ENCODE measurements at places on chromosomes 3 and 15.

- no peak for DNase-seq
Measured at GRCh38 chr15:78195735-78196201, 38.6 kb downstream of the ACSBG1 start.

DNA sequence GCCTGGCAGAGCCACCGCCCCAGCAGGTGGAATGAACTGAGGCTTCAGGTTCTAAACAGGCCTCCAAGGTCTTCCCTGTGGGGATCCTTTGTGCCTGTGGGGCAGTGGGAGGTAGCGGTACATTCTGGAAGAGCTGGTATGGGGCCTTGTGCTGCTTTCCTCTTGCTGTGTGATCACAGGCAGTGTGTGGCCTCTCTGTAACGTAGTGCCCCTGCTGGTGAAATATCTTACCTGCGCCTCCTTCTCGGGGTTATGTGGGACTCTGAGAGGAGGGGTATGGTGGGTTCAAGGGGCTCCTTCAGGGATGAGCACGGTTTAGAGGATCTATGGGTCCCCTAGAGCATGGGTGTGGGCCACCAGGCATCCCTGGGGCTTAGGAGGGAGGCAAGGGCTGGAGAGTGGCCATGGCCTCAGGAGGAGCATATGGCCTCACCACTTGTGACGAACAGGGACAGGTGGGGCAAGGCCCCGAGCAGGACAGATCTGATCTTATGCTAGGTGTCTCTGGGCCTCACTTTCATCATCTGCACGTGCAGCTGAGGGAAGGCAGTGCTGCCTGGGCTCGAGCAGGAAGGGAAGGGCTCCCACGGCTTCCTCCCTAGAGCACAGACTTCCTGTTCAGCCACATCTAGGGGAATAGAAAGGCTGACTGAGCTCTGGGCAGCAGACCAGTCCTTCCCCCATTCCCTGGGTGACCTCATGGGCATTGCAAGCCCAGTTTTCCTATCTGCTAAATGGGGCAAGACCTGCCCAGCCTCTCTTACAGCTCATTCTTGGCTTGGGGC, 1.9 kb upstream of the ALS2CL start:
- no peak for DNase-seq

DNA sequence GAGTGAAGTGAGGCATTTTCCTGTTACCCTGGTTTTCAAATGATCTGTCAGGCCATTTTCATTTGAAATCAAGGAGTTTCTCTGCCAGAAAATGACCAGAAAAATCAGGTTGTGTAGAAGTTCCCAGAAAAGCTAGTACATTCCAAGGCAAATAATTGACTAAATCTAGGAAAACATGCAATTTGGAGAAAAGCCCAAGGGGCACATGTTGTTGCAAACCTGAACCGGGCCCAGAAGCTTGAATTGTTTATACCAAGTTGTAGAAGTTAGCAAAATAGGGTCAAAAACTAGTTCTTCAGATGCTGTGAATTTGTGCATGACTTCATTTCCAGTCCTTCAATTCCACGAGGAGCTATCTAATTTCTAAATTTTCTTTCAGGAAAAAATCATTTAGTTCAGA, 31.0 kb downstream of the TRIM42 start:
- DNase-seq, result peak; percentile 18

GRCh38 chr3:138943724-138944653, 2.9 kb downstream of the FOXL2 start:
- DNase-seq, result no peak

DNA sequence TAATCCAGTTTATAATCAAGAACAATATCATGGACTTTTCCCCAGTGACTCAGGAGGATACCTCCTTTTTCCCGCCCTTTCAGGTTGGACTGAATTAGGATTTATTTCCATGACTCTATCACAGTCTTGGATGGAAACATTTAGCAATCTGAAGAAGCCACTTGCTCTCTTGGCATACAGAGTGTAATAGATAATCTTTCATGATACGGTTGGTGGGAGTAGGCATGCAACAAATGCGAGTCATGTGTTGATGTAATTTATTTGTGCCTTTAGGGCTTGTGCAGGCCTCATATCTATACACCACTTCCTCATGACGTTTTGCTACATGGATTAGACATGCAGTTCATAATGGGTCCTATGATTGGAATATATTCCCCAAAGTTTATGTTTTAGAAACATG, 54.2 kb upstream of the MCTP2 start:
- no peak for DNase-seq

DNA sequence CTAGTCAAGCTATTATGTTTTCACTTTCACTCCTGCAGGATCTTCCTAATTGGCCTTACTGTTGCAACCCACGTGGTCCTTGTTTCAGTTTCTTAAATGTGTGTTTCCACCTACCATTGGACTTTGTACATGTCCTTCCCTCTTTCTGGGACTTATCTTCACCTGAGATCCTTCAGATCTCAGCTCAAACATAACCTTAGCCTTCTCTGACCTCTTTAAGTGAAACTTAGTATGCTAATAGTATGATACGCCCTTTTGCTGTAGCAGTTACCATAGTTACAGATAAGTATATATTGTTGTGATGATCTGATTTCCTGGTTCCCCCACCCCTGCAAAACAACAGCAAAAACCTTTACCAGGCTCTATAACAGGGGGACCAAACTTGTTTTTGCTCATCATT, 35.2 kb downstream of the U2SURP start:
- DNase-seq, result no peak

DNA sequence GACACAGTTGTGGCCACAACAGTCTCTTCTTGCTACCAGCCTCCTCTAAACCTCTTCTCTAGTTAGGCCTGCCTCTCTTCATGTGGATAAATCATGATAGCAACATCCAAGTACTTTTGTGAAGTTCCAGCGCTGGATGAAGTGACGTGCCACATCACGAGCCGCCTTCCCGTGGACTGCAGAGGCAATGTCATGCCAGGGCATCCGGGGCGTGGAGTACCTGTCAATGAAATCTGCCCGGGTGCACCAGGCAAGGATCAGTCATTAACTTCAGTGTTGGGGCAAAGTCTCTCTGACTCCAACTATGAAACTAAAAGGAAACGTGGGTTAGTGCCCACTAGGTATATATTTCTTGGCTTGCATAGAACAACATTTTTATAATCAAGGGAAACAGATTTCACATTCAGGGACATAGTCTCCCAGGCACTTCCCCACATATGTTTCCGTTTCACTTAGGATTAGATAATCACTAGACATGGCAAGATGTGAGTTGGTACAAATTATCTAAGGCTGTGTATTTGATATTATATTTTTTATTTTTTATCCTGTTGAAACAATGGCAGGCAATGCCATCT, 133.6 kb downstream of the PLD1 start:
- DNase-seq, result no peak

DNA sequence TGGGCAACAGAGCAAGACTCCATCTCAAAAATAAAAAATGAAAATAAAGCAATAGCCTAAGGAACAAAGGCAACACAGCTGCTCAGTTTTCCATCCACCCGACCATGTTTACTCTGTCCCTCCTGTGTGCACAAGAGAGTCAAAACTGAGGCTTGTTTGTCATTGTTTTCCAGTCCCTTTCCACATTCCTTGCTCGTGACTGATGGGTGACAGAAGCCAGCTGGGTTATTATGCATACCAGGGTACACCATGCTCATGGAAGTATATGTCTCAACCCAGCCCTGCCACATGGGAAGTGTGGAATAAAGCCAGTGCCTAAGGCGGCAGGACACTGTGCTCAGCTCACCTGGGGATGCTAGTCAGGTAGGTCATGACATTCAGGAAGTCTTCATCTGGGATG, 49.5 kb downstream of the MCF2L2 start:
- no peak for DNase-seq

GRCh38 chr3:126018545-126018944, 49.6 kb downstream of the ROPN1B start:
- DNase-seq, result no peak

- DNase-seq, result no peak
Measured at GRCh38 chr3:32387512-32387911, 4.1 kb upstream of the CMTM7 start.

- no peak for DNase-seq
Measured at GRCh38 chr3:123361071-123361470, 87.8 kb downstream of the ADCY5 start.

- DNase-seq, result no peak
Measured at GRCh38 chr3:42747581-42747980, 25.5 kb downstream of the CCDC13 start.

DNA sequence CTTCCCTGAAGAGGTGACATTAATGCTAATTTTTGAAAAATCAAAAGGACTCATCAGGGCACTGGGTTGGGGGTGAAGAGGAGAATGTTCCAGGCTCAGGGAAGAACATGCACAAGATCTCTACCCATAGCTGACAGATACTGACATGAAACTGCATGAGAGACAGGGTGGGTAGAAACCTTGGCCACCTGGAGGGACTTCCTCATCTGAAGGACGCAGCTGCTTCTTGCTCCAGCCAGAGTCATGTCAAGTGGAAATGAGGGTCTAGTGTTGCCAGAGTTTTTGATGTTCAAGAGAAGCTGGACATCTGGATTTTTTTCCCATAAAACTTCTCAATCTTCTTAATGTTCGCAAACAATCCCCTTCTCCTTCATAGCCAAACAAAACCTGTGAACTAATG, 29.7 kb downstream of the AMOTL2 start:
- no peak for DNase-seq

DNA sequence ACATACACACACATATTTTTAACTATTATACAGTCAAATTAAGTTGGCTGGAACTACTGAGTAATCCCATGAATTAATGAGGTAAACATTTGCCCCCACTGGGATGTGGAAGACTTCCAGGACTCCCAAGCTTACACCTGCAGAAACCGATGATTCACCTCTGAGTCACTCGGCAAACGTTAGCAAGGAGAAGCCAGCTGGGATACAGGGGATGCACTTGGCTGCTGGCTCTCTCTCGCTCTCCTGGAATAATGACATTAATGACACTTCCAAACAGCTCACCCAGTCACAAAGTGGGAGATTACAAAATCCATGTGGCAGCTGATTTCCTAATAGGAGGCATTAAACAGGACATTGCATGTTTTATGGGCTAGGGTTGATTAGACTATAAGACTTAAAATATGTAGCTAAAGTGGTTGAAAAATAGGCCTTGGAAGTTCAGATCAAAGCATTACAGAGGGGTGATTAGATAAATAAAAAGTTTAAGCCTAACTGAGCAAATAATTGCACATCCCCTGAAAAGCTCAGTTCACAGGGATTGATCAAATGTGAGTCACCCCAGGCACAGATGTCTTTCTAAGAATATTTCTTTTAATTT, 500.9 kb downstream of the SOX2 start:
- DNase-seq, result no peak

DNA sequence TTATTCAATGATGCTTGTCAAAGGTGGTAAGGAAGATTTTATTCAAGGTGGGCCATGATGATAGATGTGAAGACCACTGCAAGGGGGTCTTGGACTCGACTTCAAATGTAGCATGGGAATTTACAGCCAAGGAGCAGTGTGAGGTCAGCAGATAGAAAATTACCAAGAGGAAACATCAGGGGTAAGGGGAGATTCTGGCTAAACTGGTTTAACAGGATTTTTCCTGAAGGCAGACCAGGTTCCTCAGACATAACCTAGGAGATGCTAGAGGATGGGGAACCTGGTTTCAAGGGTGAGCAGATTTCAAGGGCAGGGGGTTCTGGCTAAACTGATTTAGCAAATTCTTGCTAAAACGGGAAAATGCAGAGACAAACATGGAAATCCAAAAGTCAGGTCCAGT, 464.9 kb downstream of the TAFA4 start:
- no peak for DNase-seq

DNA sequence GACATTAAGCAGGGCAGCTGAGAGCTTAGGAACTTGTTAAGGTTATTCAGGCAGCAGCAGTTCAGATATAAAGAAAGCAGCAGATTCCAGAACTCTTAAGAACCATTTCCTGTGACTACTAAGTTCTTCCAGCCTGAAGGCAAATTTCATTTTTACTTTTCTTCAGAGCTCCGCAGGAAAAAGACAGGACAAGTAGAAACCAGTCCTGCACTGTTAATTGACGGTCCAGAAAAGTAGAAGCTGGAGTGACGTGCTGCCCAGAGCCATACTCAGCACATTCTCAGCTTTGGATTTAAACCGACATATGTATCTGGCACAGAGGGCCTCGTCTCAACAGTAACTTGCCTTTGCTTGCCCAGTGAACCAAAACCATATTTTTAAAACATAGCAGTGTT, 219.4 kb upstream of the STRIT1 start:
- DNase-seq, result no peak

- DNase-seq, result no peak
Measured at GRCh38 chr3:126433496-126434263, 39.0 kb downstream of the CFAP100 start.

DNA sequence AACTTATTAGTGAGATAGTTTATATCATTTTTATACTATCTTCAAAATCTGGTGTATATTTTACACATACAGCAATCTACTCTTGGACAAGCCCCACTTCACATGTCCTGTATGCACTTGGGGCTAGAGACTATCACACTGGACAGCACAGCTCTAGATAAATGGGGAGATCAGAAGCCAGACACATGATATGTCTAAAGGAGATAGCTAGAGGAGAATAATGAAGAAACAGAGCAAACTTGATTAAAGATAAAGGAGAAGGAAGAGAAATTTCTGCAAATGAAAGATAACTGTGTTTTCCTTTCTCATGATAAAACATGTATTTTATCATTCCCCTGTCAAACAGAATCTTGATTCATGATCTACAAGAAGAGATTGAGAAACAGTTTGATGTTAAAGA, 13.0 kb downstream of the CPA3 start:
- no peak for DNase-seq

DNA sequence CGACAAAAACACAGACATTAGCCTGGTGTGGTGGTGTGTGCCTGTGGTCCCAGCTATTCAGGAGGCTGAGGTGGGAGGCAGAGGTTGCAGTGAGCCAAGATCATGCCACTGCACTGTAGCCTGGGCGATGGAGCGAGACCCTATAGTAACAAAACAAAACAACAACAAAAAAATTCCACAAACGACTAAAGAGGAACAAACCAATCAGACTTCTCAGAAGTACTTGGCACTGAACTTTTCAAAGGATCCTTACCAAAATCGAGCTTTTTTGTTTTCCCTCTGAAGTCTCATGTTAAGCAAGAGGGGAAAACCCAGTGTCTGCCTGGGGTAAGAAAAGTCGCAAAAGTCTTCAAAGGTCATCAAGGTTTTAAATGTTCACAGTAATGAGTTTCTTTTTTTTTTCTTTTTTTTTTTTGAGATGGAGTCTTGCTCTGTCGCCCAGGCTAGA, 30.1 kb upstream of the TFRC start:
- no peak for DNase-seq

DNA sequence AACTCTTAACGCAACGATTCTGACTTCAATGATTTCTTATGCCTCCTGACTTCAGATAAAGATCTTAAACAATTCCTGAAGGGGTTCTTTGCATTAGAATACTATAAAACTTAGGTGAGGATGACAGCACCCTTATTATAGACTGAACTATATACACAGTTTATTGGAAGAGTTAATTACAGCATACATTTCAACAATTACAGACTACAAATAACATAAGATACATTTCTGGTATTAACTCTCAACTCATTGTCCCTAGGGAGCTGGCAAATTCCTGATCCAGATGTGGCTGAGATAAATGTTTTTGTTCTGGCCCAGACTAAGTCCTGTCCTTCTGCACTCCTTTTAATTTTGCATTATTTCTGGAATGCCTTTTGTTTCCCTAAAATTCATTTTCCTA, 155.5 kb upstream of the TMC3 start:
- DNase-seq, result no peak

GRCh38 chr15:94231723-94232468, 535 bp downstream of the MCTP2 start:
- DNase-seq, result no peak

GRCh38 chr3:21893242-21893641, 142.2 kb upstream of the ZNF385D start:
- peak; percentile 25 for DNase-seq

GRCh38 chr15:40691737-40692136, 3.2 kb upstream of the RAD51 start:
- no peak for DNase-seq

GRCh38 chr3:197427021-197427420, 128.6 kb upstream of the DLG1 start:
- no peak for DNase-seq

All from stromal cell of bone marrow (primary cell).